ENCODE measurements at places on chromosomes 6 and 20.

DNA sequence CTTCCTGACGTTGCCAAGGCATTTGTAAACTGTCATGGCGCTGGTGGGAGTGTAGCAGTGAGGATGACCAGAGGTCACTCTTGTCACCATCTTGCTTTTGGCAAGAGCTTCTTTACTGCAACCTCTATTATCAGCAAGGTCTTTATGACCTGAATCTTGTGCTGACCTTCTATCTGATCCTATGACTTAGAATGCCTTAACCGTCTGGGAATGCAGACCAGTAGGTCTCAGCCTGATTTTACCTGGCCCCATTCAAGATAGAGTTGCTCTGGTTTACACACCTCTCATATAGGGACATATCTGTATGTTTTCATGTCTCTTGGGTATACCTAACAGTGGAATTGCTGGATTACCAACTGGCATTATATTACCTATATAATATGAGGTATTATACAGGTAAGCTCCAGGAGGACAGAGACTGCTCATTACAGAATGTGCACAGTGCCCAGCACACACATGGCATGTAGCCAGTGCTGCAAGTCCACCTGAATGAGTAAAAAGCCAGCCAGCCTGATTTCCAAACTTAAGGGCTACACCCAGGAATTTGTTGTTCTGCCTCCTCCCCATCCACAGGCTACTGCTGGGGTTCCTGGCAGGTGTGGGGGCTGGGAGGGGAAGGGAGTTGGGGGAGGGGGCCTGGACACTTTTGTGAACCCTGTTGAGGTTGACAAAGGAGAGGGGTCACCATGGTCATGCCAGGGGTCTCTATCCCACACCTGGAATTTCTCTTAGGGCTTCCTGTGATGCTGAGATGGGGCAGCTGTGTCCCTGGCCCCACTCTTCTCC, 35.2 kb upstream of the BLCAP start:
- no peak for DNase-seq

- DNase-seq: peak; percentile 72
Measured at GRCh38 chr6:139496654-139497344, 122.4 kb upstream of the CITED2 start.

DNA sequence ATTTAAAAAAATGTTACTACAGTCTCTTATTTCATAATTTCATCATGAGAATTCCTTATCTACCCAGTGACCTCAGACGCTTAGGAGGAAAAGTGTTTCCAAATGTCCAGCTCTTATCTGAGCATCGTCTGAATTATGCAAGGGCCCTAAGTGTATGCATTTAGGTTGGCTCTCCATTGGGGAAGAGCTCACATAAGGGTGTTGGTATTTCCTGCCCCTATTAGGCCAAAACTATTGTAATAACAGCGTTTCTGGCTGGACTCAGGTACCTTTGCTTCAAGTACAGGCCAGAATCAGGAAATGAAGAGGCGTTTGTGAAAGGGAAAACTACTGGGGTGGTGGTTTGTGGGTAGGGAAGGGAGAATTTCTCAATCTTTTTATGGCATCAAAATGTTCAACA, 40.4 kb upstream of the SGK1 start:
- DNase-seq: peak; percentile 49

DNA sequence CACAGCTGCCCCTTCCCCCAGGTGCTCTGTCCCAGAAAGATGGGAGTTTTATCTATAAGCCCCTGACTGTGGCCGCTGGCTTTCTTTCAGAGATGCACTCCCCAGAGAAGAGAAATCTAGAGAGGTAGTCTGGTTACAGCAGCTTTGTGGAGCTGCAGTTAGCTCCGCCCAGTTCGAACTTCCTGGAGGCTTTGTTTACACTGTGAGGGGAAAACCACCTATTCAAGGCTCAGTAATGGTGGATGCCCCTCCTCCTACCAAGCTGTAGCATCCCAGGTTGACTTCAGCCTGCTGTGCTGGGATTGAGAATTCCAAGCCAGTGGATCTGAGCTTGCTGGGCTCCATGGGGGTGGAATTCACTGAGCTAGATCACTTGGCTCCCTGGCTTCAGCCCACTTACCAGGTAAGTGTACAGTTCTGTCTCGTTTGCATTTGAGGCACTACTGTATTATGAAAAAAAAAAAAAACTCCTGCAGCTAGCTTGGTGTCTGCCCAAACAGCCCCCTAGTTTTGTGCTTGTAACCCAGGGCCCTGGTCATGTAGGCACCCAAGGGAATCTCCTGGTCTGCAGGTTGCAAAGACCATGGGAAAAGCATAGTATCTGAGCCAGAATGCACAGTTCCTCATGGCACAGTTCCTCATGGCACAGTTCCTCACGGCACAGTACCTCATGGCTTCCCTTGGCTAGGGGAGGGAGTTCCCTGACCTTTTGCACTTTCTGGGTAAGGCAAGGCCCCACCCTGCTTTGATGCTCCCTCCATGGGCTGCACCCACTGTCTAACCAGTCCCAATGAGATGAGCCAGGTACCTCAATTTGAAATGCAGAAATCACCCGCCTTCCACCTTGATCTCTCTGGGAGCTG, 275.0 kb downstream of the CENPW start:
- no peak for DNase-seq

DNA sequence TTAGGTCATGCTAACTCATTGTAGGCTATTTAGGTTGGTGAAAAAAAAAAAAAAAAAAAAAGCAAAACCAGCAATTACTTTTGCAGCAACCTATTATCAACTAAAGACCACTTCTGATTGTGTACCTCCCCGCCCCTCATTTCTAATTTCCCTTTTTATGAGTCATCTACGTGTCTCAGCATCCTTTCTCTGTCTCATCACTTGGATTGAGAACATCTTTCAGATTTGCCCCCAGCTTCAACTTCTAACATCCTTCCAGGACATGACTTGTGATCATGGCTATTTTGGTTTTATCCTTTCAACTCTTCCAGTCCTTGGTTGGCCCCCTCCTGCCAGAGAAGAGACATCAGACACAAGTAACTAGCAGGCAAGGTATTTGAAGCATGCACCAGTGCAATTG, 156.7 kb upstream of the CCN2 start:
- no peak for DNase-seq

DNA sequence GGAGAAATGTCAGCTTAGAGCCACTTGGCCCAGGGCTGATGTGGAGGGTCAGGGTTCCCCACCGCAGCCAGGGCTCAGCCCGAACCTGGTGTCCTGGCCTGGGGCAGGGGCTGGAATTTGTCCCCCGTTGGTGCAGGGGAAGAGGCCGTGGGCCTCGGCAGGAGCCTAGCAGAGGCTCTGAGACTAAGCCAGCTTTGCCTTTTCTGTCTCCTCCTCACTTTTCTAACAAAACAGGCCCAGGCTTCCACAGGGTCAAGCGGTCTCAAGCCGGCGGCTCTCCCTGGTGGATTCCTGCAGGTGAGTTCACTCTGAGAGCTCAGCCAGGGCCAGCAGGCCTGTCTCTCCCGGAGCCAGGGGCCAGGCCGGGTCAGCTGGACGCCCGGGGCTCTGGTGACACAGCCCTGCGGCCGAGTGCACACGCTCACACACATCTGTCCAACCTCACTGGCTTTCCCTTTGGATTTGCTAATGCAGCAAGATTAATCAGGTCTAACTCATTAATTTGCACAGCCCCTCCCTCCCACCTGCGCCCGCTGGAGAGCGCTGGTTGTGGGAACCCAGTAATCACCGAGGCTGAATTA, 2.9 kb upstream of the CHRNA4 start:
- no peak for DNase-seq

DNA sequence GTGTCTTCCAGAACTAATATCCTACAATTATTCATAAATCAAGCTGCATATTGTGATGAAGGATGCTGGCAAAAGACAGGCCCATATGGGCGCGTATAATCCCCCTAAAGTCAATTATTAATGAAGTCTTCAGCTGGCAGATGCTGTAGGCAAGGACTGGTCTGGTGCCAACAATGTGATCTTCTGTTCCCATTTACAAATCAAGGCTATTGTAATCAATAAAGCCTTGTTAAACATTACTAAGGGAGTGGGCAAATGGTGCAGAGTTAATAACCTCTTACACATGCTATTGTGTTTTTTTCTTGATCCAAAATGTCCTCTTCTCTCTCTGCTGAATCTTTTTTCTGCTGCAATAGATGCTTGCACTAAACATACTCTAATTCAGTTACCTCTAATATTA, 119.0 kb downstream of the ALDH8A1 start:
- DNase-seq: no peak

DNA sequence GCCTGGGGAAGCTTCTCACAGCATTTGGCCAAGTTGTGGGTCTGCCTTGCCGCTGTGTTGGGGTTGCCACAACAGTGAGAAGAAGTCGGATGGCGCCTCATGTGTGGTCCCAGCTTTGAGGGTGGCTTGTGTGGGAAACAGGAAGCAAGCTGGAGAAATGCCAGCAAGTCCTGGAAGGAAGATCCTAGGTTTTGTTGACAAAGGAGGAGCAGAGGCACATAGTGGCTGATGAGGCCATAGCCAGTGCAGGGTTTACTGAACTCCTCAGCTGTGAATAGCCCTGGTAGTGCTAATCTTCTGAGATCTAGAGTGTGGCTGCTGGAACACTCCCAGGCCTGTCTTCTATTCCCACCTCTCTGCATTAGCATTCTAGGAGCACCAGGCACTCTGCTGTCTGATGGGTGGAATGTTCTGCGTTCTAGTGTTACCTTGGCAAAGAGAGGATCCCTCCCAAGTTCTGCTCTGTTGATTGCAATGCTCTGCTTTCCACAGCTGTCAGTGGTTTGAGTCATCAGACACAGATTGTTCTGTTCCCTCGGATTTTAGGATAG, 25.2 kb downstream of the SNPH start:
- DNase-seq: no peak

- DNase-seq: no peak
Measured at GRCh38 chr20:39468703-39469102, 506.6 kb downstream of the DHX35 start.

DNA sequence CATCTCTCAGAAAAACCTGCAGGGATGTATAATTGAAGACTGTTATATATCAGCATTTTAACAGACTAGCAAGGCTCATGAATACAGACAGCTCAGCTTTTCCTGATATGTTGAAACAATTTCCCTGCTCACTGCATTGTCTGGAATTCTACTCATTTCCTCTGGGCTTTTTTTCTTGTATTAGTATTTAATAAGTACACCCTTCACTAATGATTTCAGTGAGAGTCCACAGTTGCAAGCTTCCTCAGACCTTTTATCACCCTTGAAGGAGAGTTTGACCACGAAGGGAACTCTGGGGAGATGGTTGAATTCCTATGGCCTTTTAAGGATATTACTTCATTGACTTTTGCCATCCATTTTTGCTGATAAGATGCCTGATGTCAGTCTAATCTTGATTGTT, 248.7 kb downstream of the ADGB start:
- DNase-seq: no peak

DNA sequence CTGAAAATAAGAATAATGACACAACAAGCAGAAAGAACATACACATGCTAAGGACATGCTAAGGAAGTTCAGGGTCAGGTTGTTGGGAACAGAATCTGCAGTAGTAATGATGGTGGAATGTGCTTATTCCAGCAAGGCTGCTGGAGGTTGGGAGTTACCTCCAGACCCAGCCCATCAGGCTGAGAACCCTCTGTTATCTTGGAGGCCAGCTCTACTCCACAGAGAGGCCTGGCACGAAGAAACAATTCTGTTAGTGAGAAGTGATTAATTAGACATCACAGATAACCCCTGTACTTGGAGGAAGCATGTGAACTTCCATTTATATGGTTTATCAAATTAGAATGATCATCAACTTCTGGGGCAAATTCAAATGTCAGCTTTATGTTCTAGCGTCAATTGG, 22.1 kb upstream of the ARHGAP18 start:
- DNase-seq: peak; percentile 87

DNA sequence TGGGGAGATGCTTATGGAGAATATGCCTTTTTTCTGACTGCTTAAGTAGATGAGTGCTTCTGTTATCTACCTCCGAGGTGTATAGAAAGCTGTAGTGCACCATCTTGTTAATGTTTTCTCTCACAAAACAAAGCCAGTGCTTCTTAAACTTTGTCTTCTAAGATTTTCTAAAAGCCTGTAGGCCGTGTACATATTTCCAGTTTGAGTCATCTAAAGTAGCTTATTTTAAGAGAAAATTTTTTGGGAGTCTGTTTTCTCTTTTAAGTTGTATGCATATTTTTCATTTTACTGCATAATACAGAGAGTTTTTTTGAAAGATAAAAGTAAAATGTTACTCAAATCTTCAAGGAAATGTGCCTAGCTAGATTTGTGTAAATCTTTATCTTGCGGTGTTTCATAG, 151.7 kb downstream of the GRIK2 start:
- DNase-seq: no peak

- peak; percentile 48 for DNase-seq
Measured at GRCh38 chr6:111462770-111463391, 20.1 kb downstream of the REV3L start.

DNA sequence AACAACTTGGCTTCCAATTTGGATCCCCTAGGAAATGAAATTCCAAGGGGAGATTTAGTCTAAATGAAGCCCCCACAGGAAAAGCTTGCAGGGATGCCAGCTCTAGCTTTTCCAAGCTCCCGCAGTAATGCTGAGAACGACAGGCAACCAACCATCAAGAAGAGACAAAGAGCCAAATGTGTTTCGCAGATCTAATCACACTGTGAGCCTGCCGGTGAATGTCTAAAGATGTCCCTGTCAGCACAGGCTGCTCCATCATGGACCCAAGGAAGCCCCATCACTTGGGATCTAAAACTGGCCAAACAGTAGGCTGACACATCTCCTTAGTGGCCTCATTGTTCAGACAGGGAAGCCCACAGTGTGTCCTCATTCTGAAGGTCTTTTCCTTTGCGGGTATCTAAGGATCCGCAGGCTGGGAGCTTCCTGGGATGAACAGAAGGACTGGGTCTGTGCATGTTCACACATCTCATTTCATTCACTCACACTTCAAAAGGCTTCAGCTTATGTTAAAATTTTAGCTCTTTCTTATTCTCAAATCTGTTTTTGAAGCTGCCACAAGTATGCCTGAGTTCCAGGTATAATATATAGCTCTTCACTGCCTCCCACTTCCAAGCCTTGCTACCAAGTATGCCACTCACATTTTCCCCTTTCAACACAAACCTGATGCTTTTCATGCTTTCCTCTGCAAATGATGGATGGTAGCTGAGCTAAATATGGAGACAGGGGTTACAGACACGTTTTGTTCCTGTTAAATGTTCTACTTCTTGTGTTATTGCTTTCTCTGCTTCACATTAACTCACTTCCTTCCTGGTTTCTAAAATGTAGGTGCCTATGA, 229.8 kb downstream of the HIVEP2 start:
- no peak for DNase-seq

GRCh38 chr6:46024124-46024769, 8.6 kb upstream of the CLIC5 start:
- no peak for DNase-seq
